Bronchus fibroblast of lung (primary cell): ENCODE measurements at places on chromosomes 5 and 9. TPM values are rescaled to one million over a fixed set of nuclear protein-coding genes. Genes with fewer than 3 reads are reported as not detected.

The GKAP1 gene
- total RNA-seq: 1.0 and 1.3 TPM in 2 replicates

The SPATA31A3 gene
- total RNA-seq: not detected in 2 replicates

The FBXL7 gene
- 6.7 and 6.8 TPM in 2 replicates for total RNA-seq

The NADK2 gene
- 14.7 and 17.7 TPM in 2 replicates for total RNA-seq

The GAS1 gene
- total RNA-seq: 16.1 and 20.2 TPM in 2 replicates

The GABRA1 gene
- not detected in 2 replicates for total RNA-seq

The TMEM232 gene
- total RNA-seq: 0.45 and 2.2 TPM in 2 replicates

The COL15A1 gene
- 2.2 and 2.4 TPM in 2 replicates for total RNA-seq

The TOR1A gene
- 62.4 and 66.2 TPM in 2 replicates for total RNA-seq

The PCDHB6 gene
- total RNA-seq: not detected in 2 replicates
